ENCODE measurements at places on chromosomes 4 and X.

DNA sequence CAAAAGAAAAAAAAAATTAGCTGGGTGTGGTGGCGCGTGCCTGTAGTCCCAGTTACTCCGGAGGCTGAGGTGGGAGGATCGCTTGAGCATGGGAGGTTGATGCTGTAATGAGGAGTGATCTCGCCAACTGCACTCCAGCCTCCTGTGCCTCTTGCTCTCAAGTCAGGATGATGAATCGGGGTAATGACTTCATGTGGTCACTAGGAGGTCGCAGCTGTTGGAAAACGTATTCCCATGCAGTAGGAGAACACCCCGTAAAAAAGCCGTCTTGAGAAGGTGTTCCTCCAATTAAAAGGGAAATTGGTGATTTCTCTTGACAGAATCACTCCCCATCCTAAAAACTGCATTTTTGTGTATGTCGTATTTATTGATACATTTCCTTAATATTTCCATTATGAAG lies 2.2 kb downstream of the CCNB3 start:
- no peak for DNase-seq

GRCh38 chrX:36480441-36480990 lies 527.6 kb upstream of the FAM47C start:
- no peak for DNase-seq

DNA sequence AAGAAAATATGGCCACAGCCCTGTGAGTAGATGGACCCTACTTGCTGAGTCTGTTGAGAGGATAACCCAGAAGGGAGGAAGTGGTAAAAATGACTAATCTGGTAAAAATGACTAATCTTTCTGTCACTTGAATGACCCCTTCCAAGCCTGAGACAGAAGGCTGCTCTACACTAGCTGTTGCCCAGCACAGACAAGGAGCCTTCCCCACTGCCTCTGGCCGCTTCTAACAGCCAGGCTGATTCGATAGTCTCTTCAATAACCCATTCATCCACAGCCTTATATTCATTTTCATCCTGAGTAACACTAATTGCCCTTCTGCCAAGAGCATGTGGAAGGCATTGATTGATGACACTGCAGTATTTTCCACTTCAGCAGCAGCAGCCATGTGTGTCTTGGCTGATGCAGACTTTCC lies 18.4 kb downstream of the MAGEB17 start:
- DNase-seq: peak; percentile 65

GRCh38 chr4:123877551-123877950 lies 481.0 kb downstream of the SPRY1 start:
- peak; percentile 66 for DNase-seq

GRCh38 chr4:3485011-3485791 lies 22.1 kb downstream of the DOK7 start:
- no peak for DNase-seq

DNA sequence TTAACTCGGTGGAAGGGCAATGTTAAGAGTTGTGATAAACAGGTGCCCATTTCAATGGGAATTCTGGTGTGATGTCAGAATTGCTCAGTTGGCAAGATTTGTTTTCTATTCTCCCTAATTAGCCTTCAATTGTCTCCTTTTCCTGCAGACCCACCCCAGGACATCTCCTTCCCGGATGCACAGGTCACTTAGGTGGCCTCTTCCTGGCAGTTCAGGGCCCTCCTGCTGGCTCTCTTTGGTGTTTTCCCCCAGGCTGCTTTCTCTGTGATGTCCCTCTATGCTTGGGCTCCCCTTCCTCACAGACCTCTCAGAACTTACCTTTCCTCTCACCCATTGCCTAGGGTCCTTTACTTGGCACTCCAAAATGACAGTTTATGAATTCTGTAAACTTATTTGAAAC lies 126.3 kb downstream of the GPAT3 start:
- DNase-seq: no peak

GRCh38 chr4:110198049-110198434 lies 373 bp downstream of the ELOVL6 start:
- DNase-seq: peak; percentile 36

DNA sequence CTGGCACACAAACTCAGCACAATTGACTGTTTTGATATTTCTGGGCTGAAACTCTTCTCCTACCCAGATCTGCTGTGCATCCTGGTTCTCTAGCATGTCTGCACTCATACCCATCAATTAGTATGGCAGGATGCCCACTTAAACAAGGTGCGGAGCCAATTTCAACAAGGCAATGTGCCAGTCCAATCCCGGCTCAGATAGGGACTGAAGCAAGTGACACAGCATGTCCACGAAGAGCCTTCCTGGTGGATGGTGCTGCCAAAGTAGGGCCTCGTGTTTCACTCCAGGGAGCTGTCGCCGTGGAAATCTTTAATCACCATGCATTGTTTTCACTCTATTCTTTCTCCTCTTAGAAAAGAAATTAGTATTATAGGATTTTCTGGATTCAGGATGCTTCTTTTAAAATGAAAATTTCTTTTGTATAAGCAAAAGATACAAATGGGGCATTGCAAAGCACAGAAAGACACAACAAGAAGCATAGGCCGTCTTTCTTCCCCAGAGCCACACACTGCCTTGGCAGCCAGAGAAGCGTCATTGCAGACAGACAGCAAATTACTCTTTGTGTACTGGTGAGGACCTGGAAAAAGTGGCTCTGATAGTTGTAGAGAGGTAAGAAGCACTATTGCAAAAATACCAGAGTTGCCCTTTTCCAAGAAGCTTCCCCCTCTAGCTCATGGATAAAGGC lies 40.6 kb upstream of the LSM6 start:
- no peak for DNase-seq

Measured in cardiac muscle cell (in vitro differentiated cells and primary cell).